ENCODE measurements at places on chromosomes 4 and X.

- DNase-seq, result no peak
Measured at GRCh38 chr4:70701271-70701670, 12.9 kb downstream of the UTP3 start.

- no peak for DNase-seq
Measured at GRCh38 chr4:148273501-148273986, 168.7 kb downstream of the NR3C2 start.

DNA sequence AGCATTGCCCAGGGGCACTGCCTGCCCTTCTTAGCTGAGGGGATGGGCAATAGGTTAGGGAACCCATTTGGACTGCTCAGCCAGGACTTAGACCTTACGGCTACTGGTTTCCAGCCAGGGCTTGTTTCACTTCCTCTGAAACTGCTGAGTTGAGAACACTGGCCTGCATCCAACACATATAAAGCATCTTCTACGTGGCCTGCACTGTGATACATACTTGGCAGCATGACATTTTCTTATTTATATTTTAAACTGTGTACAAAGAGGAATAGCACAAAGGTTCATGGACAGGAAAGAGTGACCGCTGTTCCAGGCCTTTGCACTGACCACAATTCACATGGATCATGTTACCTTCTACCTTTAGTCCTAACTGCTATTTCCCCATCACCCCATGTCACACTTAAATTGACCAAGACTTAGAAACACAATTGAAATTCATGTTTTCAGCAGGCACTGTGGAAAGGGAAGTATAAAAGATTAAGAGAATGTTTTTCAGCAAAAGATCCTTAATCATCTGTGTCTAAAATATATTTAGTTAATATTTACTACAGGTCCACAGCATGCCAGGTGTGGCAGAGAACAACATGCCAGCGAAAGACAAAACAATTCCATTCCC, 43.7 kb downstream of the NLGN4X start:
- no peak for DNase-seq

DNA sequence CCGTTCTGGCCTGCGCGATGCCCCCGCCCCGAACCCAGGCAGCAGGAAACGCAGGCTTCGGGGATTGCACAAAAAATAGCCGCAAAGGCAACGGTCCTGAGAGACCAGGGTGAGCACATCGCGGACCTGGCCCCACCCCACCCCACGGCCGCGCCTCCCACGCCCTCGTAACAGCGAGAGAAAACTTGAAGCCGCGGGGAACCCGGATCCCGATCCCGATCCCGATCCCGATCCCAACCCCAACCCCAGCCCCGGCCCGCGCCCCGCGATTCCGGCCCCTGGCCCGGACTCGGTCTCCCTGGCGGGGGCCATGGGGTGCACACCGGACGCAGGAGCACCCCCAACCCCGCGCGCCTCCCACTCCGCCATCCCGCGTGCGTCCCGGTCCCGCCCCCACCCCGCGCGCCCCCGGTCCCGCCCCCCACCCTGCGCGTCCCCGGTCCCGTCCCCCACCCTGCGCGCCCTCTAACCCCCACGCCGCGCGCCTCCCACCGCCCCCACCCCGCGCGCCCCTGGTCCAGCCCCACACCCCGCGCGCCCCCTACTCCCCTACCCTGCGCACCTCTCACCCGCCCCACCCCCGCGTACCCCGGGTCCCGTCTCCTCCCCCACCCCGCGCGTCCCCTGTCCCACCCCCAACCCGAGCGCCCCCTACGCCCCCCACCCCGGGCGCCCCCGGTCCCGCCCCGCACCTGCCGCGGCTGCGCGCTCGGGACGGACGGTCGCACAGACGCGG, 29.0 kb downstream of the NOP14 start:
- DNase-seq, result no peak

- DNase-seq, result no peak
Measured at GRCh38 chrX:109826954-109827708, 94.1 kb upstream of the ACSL4 start.

- no peak for DNase-seq
Measured at GRCh38 chr4:167966143-167966542, 126.2 kb upstream of the ANXA10 start.

DNA sequence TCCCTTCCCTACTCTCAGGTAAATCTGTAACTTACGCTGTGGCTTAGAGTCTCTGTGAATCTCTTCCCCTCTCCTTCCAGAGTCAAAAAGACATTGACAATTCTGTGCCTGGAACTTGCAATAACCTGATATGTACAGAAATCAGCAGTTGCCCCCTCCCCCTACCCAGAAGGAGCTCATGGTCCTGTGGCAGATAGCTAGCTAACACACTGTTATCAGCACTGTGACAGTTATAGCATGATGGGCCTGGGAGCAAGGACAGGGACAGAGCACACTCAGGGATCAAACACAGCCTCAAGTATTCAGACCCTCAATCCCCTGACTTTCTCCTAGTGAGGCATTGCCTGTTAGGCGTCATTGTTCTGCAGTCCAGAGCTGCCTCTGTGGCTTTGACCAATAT, 18.7 kb upstream of the MAGEA10 start:
- DNase-seq, result no peak

DNA sequence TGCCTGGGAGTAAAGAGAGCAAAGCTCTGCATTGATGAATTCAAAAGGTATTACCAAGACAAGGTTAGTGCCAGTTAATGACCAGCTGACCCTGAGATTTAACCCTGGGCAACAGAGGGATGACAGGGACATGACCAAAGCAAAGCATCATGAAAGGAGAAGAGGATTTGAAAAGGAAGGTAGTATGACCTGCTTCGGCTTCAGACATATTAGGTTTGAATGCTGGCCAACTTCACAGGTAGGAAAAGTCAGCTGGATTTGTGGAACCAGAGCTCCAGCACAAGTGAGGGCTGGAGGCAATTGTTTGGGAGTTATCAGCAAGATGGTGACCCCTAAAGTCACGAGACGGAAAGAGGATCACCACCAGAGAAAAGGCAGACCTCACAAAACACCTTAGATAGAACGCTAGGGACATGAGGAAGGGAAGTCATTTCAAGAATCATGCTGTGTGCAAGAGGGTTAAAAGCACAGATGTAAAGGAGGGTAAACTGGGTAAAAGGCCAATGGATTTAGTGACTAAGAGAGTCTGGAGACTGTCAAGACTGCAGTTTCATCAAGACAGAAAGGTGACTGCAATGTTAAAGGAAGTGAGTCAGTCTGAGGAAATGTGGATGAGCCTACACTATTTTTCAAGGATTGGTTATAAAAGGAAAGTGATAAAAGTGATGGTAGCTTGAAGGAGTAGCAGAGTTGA, 45.6 kb downstream of the SH3RF1 start:
- DNase-seq, result no peak

- no peak for DNase-seq
Measured at GRCh38 chrX:48927123-48927522, 8.3 kb upstream of the PIM2 start.

DNA sequence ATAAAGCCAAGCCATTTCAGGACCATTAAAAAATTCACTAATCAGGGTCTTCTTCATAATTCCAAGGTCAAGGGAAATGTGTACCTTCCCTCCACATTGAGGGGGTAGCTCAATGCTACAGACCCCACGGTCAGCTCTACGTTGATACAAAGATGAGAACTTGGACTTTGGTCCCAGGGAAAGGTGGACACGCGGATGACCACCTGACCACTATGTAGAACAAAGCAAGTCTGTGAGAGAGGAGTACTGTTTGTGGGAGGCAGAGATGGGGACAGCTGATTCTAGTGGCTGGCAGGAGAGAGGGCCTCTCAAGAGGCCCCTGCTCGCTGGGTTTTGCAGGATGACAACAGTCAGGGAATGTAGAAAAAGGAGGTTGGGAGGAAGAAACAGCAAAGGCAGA, 58.0 kb downstream of the SLC2A9 start:
- DNase-seq, result no peak

DNA sequence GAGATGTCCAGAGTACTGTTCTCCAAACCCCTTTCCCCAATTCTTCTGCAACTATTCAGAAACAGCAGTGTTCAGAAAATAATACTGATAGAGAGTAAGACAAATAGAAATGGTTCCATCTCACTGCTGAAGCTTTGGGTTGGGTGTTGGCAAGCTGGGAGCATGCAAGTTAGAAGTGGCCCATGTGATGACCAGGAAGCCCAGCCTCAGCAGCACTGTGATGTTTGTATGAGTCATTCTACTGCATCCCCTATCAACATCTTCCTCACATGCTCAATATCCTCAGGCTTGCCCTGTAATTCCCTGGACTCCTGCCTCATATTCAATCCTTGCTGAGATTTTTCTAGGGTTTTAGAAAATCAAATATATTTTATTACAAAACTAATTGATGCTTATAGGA, 96.5 kb downstream of the CHRDL1 start:
- no peak for DNase-seq

GRCh38 chr4:182338746-182339145, 95.5 kb downstream of the TENM3 start:
- DNase-seq, result no peak

GRCh38 chr4:84277923-84278322, 221.2 kb downstream of the NKX6-1 start:
- DNase-seq, result no peak

DNA sequence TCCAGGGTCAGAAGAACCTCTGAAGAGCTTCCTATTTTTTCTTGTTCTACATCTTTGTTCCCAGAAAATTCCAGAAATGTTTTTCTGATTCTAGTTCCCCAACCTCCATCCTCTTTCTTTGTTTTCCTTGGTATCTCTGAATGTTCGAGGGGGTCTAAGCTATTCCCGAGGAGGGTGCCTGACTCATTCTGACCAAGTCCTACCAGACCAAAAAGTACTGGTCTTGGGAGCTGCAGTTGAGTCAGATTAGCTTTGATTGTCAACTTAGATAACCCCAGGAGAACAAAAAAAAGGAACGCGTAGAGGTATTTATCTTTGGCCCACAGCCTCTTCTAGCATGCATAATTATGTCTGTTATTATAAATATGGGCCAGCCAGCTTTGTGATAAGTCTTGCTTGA, 12.1 kb upstream of the TENM3 start:
- no peak for DNase-seq

DNA sequence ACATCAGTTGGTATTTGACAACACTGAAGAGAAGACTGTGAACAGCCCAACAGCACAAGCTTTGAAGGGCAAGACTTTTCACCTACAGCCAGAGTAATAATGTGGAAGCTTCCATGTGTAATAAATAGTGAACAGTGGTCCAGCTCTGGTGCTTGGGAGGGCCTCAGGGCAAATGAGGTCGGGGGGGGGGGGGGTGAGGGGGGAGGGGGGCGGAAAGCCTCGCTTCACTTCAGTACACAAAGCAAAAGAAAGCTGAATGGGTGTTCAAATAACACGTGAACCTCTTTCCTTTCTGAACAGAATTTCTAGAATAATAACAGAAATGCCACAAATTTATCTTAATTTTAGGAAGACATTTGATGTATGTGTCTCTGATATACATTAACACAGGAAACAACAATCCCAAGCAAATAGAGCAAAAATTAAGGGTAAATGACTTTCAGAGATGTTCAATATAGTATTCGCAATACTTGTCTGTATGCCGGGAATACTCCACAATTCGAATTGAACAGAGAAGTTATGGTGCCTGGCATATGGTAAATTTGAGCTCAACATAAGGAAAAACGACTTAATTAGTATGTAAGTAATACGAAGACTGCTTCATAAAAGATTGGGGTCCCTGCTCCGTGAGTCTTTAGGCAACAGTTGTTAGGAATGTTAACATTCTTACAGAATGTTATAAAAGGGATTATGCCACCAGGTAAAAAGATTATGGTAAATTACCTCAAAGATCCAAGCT, 92.6 kb downstream of the FRYL start:
- no peak for DNase-seq

- DNase-seq, result no peak
Measured at GRCh38 chr4:39062770-39063097, 702 bp downstream of the KLHL5 start.

DNA sequence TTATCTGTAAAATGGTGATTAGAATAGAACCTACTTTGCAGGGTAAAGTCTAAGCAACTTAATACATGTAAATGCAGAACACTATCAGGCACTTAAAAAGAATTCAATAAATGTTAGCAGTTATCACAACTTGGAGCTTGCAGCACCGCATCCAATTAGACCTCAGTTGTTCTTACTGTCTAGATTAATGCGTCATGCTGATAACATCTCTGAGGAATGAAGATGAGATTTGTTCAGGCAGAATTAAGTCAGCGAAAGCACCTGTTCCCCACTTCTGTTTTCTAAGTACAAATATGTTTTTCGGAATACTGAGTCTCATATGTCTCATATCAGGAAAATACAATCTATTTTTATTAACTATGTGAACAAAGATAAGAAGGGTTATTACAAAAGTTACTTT, 58.7 kb downstream of the TMA16 start:
- no peak for DNase-seq

GRCh38 chr4:25015012-25015411, 15.7 kb downstream of the LGI2 start:
- DNase-seq, result no peak

- DNase-seq, result no peak
Measured at GRCh38 chr4:66575008-66575696, 904.9 kb upstream of the EPHA5 start.

DNA sequence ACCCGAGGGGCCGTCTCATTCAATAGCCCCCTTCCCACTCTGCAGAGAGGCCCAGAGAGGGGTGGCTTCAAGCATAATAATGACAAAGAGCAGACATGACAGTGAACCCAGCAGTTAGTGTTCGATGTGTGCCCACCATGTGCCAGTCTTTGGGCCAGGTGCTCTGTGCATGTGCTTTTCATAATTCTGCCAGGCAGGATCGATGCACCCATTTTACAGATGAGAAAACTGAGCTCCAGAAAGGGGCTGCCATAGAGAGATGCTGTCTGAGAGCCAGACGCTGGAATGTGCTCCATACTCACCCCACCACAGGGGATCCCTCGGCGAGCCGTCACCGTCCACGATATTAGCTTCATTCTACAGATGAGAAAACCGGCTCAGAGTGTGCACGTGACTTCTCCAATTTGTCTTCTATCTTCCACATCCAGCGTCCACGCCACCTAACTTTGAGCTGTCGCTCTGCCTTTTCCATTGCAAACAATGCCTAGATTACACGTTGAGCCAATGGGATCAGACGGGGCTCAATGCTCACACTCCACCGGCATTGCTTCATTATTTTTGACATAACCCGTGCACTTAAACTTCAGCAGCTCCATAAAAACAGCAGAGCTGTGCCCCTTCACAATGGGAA, 8.2 kb downstream of the ADRA2C start:
- DNase-seq, result no peak

DNA sequence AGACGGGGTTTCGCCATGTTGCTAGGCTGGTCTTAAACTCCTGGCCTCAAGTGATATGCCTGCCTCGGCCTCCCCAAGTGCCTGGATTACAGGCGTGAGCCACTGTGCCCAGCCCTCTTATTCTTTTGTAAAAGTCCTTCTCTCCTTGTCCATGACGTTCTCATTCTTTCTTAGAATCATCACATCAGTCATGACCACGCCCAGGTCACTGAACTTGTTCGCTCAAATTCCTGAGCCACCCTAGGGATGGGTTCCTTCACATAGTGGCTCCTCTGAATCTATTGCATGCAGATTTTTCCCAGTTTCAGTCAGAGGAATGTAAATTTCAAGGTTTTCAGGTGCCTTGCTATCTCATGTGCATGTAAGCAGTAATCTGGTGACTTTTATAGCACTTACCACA, 15.7 kb downstream of the JADE1 start:
- no peak for DNase-seq

GRCh38 chrX:125954236-125954635, 211.9 kb downstream of the DCAF12L2 start:
- no peak for DNase-seq

GRCh38 chr4:13942977-13943376, 315.5 kb upstream of the BOD1L1 start:
- DNase-seq, result no peak

Data from right renal pelvis (tissue), 4 donors.